ENCODE measurements at places on chromosomes 6 and 20. TPM values are rescaled to one million over a fixed set of nuclear protein-coding genes. Genes with fewer than 3 reads are reported as not detected.

Gene RAET1L
- not detected for total RNA-seq

Gene DZANK1
- total RNA-seq: 2.7 TPM

Gene UST
- total RNA-seq: 12.6 TPM

Gene MPC1
- 34.6 TPM for total RNA-seq

Gene WFDC6
- not detected for total RNA-seq

Gene EBF4
- total RNA-seq: 2.0 TPM

Gene LIN28B
- total RNA-seq: 0.19 TPM

Gene OPRL1
- 3.2 TPM for total RNA-seq

Gene C20orf202
- not detected for total RNA-seq
